ENCODE measurements at places on chromosomes 3 and 15. TPM values are rescaled to one million over a fixed set of nuclear protein-coding genes. Genes with fewer than 3 reads are reported as not detected.

SLC2A2 gene
- not detected for total RNA-seq

KLHL6 gene
- total RNA-seq = 18.2 TPM

CAMK1 gene
- 39.6 TPM for total RNA-seq

LRTM1 gene
- not detected for total RNA-seq

ZBTB47 gene
- 13.6 TPM for total RNA-seq

SSUH2 gene
- not detected for total RNA-seq

RAMAC gene
- total RNA-seq = 29.9 TPM

SV2B gene
- not detected for total RNA-seq

LSAMP gene
- 0.15 TPM for total RNA-seq

SOX14 gene
- not detected for total RNA-seq

PLA2G4D gene
- not detected for total RNA-seq

XCR1 gene
- total RNA-seq = not detected

PIERCE2 gene
- total RNA-seq = 0.61 TPM

GPR27 gene
- total RNA-seq = not detected

ISLR2 gene
- total RNA-seq = not detected

WDR49 gene
- total RNA-seq = 0.32 TPM

PGBD4 gene
- 1.4 TPM for total RNA-seq

SETMAR gene
- total RNA-seq = 12.7 TPM

OR5K3 gene
- not detected for total RNA-seq

ARNT2 gene
- total RNA-seq = 0.15 TPM

BCL6 gene
- 5.9 TPM for total RNA-seq

SGO1 gene
- 7.5 TPM for total RNA-seq

CASR gene
- total RNA-seq = not detected

C3orf33 gene
- total RNA-seq = 2.3 TPM

PLSCR5 gene
- not detected for total RNA-seq

PLA1A gene
- total RNA-seq = 0.65 TPM

CADM2 gene
- total RNA-seq = 0.65 TPM

PPM1L gene
- total RNA-seq = 0.61 TPM

TMEM108 gene
- total RNA-seq = not detected

NEK11 gene
- 4.0 TPM for total RNA-seq
